ENCODE measurements at places on chromosomes 4 and X. TPM values are rescaled to one million over a fixed set of nuclear protein-coding genes. Genes with fewer than 3 reads are reported as not detected.

Gene GDPD2
- 0.22 TPM for total RNA-seq

Gene ELOVL6
- total RNA-seq = 11.6 TPM

Gene SSX1
- total RNA-seq = not detected

Gene SERTM2
- 0.76 TPM for total RNA-seq

Gene PRSS48
- not detected for total RNA-seq

Gene USP17L18
- not detected for total RNA-seq

Gene ZNF630
- total RNA-seq = 5.4 TPM

Gene FAM241A
- 7.1 TPM for total RNA-seq

Gene KIF4A
- 0.18 TPM for total RNA-seq

Gene PDZD4
- 36.6 TPM for total RNA-seq

Gene TLR6
- total RNA-seq = 8.2 TPM

Gene RTL3
- total RNA-seq = not detected

Gene RXFP1
- total RNA-seq = not detected

Gene PPBP
- 10.9 TPM for total RNA-seq

Gene PNMA6F
- total RNA-seq = not detected

Gene CLOCK
- total RNA-seq = 31.1 TPM

Gene TCEAL2
- total RNA-seq = 6.2 TPM

Gene HTATSF1
- 35.2 TPM for total RNA-seq

Gene EGF
- 0.85 TPM for total RNA-seq

Gene SORCS2
- total RNA-seq = 52.5 TPM

Gene RHOXF2B
- total RNA-seq = not detected

Gene ACOT9
- 42.4 TPM for total RNA-seq

Gene CXorf38
- 14.0 TPM for total RNA-seq

Gene TAF9B
- 20.3 TPM for total RNA-seq

Gene FGF16
- 0.40 TPM for total RNA-seq

Data from sciatic nerve (tissue), 2 donors.